ENCODE measurements at places on chromosomes 5 and 9. TPM values are rescaled to one million over a fixed set of nuclear protein-coding genes. Genes with fewer than 3 reads are reported as not detected.

DNA sequence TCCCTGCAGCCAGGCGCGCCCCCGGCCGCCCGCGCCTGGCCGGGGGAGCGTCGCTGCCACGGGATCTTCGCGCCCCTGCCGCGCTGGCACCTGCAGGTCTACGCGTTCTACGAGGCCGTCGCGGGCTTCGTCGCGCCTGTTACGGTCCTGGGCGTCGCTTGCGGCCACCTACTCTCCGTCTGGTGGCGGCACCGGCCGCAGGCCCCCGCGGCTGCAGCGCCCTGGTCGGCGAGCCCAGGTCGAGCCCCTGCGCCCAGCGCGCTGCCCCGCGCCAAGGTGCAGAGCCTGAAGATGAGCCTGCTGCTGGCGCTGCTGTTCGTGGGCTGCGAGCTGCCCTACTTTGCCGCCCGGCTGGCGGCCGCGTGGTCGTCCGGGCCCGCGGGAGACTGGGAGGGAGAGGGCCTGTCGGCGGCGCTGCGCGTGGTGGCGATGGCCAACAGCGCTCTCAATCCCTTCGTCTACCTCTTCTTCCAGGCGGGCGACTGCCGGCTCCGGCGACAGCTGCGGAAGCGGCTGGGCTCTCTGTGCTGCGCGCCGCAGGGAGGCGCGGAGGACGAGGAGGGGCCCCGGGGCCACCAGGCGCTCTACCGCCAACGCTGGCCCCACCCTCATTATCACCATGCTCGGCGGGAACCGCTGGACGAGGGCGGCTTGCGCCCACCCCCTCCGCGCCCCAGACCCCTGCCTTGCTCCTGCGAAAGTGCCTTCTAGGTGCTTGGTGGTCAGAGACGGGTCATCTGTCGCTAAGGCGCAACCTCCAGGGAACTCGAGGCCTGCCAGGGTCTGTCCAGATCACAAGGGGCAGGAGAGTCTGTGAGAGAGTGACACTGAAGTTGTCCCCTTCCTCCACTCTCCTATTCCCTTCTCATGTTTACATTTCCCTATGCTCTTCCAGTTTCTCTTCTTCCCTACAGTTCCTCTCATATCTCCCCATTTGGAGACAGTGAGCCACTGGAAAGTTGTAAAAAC is 1.3 kb downstream of the GPR150 start:
- DNase-seq, result no peak

HOMER1 gene
- 13.9 TPM for total RNA-seq

LRRC70 gene
- total RNA-seq, result 1.3 TPM

GRCh38 chr9:131125038-131125287 is 423 bp upstream of the NUP214 start:
- DNase-seq, result no peak

DNA sequence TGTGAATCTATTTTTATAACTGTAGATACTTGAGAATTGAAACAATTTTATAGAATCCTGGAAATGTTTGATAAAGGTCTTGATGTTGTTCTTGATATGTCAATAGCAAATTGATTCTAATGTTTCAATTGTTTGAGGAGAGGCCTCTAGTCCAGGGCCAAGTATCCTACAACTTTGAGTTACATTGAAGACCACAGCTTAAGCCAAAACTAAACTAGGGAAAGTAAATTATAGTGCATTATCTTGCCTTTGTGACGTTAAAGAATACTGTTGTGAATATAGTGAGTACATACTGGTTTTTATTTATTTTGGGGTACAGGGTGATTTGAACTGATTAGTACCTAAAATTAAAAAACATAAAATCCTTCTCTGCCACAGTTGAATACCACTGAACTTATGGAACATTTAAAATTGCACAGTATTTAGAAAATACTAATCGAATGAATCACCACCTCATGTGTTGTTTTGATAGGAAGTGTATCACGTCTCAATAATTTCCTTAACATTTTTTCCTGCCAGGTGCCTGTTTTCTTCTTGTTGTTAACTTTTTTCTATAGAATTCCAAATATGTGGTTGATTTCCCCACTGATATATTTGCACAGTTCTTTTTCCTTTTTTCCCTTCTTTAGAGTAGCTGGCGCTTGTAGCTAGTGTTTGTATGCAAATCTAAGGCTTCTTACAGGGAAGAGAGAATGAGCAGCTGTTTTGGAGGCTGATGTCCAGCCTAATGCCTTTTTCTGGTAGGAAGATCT is 12.5 kb downstream of the ARHGEF28 start:
- no peak for DNase-seq

All from OCI-LY7 (cell line).